NCI-H1436 (cell line): ENCODE measurements at places on chromosomes 3 and 15.

GRCh38 chr3:142450189-142450588 lies 2.4 kb upstream of the XRN1 start:
- DNase-seq: no peak

DNA sequence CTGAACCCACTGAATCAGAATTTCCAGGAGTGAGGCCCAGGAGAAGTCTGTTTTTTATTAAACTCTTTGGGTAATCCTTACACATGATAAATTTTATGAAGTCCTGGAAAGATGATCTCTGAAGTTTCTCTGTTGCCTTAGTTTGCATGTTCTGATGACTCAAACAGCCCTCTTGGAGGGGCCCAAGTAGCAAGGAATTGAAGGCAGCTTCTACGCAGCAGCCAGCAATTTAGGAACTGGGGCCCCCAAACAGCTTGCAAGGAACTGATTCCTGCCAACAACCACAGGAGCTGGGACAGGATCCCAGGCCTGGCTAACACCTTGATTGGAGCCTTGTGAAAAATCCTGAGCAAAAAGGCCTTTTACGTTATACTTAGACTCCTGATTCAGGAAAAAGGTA lies 5.4 kb upstream of the ACP3 start:
- DNase-seq: no peak

DNA sequence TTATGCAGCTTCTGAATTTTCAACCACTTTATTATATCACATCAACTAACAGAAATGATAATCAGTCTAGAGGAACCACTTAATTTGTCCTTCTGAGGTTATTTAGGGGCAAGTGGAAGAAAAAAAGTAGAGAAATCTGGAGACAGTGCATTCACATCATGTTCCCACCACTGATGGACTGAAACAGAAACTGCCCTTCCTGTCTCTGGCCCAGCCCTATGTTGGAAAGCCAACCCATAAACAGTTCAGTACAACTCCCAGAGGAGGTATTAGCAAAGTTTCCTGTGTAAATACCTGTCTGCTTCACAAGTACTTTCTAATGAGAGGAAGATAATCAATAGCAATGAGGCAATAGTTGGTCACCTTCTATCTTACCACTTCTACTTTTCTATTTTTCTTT lies 205.8 kb downstream of the SSR3 start:
- DNase-seq: no peak

GRCh38 chr3:186551387-186551786 lies 7.2 kb upstream of the CRYGS start:
- no peak for DNase-seq

DNA sequence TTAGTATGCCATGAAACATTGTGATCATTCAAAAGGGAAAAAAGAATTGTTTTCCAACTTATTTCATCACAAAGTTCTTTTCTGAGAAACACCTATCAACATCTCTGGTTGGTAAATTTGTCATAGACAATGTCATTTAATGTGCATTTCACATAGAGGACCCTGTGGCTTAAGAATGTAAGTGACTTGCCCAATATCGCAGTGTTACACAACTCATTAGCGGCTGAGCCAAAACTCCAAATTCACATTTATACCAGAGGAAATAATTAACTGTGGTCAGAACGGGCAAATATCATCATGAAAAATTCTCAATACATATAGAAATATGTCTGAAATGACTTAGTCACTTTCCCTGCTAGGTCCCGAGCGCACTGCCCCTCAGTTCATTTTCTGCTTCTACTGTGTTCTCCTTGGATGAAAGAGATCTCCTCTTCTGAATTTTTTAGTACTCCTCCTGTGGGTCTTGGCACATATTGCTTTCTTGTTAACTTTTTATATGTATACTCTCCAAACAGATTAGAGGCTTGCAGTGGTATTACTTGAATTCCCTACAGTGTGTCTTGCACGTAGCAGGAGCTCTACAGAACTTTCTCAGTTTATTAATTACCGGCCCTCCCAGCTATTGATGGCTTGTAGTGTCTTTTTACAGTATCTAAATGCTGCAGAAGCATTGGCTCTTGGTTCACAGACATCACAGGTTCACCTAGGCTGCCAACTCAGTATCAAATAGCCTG lies 33.1 kb downstream of the PTX3 start:
- DNase-seq: no peak

GRCh38 chr3:126137490-126138130 lies 42.8 kb downstream of the ALDH1L1 start:
- DNase-seq: no peak

DNA sequence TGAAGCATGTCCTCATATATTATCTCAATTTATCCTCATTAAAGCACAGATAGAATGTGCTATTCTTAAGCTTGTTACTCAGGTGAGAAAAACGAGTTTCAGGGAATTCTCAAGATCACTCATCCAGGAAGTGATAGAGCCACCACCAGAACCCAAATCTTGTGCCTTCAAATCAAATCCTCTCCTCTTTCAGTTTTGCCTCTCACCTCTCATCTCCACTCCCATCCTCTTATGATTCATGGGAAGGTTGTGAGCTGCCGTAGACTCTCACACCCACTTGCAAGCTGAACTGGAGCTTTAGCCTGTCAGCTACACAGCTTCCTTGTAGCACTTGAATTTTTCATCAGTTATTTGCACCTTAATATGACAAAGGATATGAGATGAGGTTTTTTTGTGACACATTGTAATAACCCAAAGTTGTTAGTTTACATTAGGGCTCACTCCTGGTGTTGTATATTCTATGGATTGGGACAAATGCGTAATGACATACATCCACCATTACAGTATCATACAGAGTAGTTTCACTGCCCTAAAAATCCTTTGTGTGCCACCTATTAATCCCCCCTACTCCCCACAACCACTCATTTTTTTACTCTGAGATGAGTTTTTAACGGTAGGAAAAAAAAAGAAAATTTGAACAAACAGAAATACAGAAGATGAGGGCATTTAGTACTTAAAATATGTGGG lies 25.7 kb downstream of the GPR15 start:
- no peak for DNase-seq

DNA sequence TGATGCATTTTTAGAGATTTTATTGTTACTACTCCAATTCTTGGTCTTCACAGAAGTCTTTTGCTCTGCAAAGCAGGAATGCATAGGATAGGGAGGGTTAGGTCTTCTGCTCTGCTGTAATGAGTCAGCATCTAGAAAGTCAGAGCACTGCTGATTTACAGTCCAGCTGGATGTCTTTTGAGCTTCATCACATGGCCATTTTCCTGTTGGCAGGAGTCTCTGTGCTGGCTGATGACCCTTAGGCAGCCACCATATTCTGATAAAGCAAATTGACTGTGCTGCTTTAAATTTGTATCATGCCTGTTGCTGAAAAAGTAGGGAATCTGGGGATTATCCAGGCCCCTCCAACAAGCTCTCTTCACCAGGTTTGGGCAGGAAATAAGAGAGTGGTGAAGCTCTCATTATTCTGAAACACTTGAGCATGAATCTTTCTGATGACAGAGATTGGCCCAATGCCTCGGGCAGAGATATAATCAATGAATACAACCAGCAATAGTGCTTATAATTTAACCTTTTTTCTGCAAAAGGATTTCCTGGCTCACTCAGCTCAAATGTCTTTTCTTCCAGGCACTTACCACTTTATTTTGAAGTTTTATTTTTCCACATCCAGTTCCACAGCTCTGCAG lies 9.7 kb upstream of the CRBN start:
- no peak for DNase-seq

GRCh38 chr3:7421065-7421464 lies 560.1 kb downstream of the GRM7 start:
- DNase-seq: no peak

DNA sequence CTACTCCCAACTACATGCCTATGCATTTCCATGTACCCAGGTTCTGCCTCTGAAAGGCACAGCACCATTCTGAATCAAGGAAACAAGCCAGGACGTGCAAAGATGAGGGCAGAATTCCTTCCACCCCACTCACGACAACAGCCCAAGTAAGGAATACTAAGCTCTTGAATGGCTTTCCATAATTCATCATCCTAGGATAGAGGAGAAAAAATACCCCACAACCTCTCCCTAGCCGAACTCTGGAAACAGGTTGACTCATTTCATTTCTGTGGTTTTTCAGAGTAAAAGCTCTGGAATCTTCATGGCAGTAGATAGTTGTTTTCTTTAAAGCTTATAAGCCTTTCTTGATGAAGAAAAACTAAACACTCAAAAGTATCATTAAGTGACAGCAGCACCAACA lies 77.8 kb downstream of the PDZRN3 start:
- no peak for DNase-seq

DNA sequence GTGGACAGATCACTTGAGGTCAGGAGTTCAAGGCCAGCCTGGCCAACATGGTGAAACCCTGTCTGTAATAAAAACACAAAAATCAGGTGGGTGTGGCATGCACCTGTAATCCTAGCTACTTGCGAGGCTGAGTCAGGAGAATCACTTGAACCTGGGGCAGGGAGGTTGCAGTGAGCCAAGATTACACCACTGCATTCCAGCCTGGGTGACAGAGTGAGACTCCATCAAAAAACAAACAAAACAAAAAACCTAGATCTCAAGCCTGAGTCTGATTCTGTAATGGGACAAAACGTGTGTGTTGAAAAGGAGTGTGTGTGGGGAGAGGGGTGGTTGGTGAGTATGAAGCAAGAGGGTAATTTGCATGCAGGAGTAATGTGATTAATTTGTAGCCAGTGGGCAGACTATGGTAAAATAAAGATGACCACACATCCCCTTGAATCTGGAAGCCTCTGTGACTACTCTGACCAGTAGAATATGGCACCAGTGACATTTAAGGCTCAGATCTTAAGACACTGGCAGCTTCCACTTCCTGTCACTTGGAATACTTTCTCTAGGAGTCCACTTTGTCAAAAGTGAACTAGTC lies 18.4 kb upstream of the OPA1 start:
- no peak for DNase-seq

- DNase-seq: no peak
These were observed 428 bp downstream of the LYSMD4 start for GRCh38 chr15:99732751-99733267.

DNA sequence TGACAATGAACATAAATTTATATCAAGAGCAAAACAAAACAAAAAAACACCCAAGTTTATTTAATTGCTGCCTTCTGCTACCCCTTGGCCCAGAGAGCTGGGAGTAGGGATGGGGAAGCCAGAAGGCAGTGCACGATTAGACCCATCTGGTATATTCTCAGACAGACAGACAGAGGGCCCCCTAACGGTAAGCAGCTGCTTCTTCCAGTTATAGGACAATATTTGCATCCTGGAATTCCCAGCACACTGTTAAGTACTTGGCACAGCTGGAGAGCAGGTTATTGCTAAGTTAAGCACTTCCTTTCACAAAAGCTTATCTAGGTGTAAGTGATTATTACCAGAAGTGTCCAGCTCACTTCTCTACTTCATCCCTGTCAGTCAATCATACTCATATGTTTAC lies 39.3 kb downstream of the C2CD4B start:
- DNase-seq: no peak
